ENCODE measurements at places on chromosomes 12 and 14. TPM values are rescaled to one million over a fixed set of nuclear protein-coding genes. Genes with fewer than 3 reads are reported as not detected.

GRCh38 chr12:100267603-100268281 is 765 bp downstream of the SCYL2 start:
- DNase-seq = no peak
- H3K36me3 ChIP-seq = peaks cover 2% of the 10 kb centered on the region
- peak overlapping the region; percentile 76 for H3K27ac ChIP-seq
- peak overlapping the region; percentile 91 for H3K4me3 ChIP-seq

GRCh38 chr14:30312214-30312613 is 246.7 kb upstream of the G2E3 start:
- H3K27me3 ChIP-seq = no peaks in the 10 kb centered on the region
- no peak overlapping the region for H3K4me3 ChIP-seq
- no peaks in the 10 kb centered on the region for H3K4me1 ChIP-seq
- no peak overlapping the region for H3K27ac ChIP-seq
- no peaks in the 10 kb centered on the region for H3K36me3 ChIP-seq

DNA sequence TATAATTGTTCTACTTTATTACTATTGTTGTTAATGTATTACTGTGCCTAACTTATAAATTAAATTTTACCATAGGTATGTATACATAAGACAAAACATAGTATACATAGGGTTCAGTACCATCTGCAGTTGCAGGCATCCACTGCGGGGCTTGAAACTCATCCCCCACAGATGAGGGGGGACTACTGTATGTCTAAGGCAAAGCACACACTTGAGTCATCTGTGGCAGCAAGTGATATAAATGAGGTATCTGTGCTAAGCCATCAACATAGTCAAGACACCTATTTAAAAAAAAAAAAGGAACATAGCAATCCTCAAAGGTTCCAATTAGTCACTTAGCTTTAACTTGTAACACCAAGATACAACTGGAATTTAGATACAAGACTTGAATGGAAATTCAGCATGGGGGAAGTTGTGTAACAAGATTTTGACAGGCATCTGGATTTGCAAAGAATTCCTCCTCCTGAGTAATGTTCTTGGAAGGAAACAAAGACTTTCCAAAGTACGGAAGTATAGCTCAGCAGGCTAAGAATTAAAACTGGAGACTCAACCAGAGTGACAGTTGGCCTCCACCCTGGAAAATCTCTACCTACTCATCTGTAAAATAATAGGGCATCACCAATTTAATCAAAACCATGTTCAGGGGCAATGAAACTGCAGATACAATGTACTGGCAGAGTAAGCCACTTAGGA is 14.9 kb downstream of the DCAF5 start:
- no peak overlapping the region for H3K4me3 ChIP-seq
- H3K4me1 ChIP-seq = peaks cover 9% of the 10 kb centered on the region

DNA sequence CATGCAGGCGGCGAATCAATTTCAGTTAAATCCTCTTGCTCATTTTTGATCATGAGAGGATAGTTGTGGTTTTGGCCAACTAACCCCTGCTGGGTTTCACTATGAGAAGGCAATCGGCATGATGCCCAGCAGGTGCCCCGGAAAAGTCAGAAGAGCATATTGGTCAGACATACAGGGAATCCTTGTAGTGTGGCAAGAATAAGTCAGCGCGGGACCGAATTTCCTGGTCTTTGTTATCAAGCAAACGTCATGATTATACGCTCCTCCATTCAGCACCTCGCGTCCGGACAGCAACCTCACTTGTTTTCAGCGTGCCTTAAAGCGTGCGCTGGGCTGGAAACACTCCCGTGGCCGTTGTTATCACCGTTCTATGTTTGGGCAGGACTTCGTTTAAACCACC is 1.8 kb downstream of the TBC1D30 start:
- H3K4me1 ChIP-seq = no peaks in the 10 kb centered on the region
- H3K27me3 ChIP-seq = no peaks in the 10 kb centered on the region
- no peak for DNase-seq
- no peak overlapping the region for H3K4me3 ChIP-seq
- H3K27ac ChIP-seq = no peak overlapping the region

GRCh38 chr12:70671698-70672097 is 34.5 kb upstream of the PTPRB start:
- no peak overlapping the region for H3K27ac ChIP-seq
- no peaks in the 10 kb centered on the region for H3K4me1 ChIP-seq
- DNase-seq = no peak
- no peaks in the 10 kb centered on the region for H3K27me3 ChIP-seq

DNA sequence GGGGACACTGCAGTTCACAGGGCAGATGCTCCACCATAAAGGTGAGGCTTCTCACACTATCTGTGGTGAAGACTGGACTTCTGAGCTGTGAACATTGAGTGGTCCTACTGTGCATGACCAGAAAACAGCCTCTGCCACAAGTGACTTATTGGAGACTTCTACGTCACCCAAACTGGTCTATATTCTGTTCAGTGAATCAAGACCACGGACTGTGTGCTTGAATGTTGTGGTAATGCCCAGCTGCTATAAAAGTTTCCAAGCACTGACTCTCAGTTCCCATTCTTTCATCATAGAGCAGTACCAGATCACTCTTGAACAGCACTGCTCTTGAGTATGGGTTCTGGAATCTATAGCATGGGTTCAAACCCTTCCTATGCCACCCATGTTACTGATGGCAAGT is 4.8 kb upstream of the PLEK2 start:
- no peaks in the 10 kb centered on the region for H3K36me3 ChIP-seq
- DNase-seq = no peak
- no peaks in the 10 kb centered on the region for H3K27me3 ChIP-seq
- no peaks in the 10 kb centered on the region for H3K4me1 ChIP-seq
- no peak overlapping the region for H3K4me3 ChIP-seq
- no peak overlapping the region for H3K27ac ChIP-seq

DNA sequence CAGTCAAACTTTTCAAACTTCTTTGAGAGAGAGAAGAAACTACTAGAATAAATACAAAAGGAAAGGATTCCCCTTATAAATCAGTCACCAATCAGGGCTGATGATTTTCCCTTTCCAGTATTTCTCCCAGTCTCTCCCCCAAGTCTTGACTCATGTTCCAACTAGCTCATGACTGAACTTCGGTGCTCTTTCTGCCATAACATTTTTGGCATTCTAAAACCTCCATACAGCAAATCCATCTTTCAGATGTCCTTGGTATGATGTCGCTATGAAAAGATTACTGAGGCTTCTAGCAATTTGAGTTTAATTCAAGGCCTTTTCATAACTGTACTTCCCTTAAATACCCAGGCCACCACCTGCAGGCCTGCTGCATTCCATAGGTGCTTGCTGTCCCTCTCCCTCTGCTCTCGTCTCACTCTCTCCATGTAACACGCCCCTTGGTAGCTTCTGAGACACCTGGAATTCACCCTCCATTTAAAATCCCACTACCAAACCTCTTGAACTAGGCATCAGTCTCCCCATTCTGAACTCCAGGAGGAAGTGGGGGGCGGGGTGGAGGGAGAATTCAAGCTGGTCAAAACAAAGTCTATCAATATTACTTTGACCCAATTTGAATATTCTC is 2.4 kb downstream of the PRKD1 start:
- H3K4me3 ChIP-seq = peak overlapping the region; percentile 87
- peak overlapping the region; percentile 23 for H3K27ac ChIP-seq
- H3K4me1 ChIP-seq = peaks cover 19% of the 10 kb centered on the region
- H3K36me3 ChIP-seq = no peaks in the 10 kb centered on the region

GRCh38 chr14:43479596-43480195 is 1027.4 kb downstream of the FSCB start:
- no peaks in the 10 kb centered on the region for H3K27me3 ChIP-seq
- no peaks in the 10 kb centered on the region for H3K4me1 ChIP-seq
- no peaks in the 10 kb centered on the region for H3K36me3 ChIP-seq
- DNase-seq = no peak
- H3K4me3 ChIP-seq = no peak overlapping the region

Gene SCN8A
- total RNA-seq = 8.6 TPM

Gene KLRG1
- 0.69 TPM for total RNA-seq

Gene GPR135
- total RNA-seq = 3.1 TPM

Gene VRTN
- not detected for total RNA-seq

Gene HOXC12
- total RNA-seq = 5.1 TPM

Gene ANO6
- 120 TPM for total RNA-seq

Gene NFE2
- 0.26 TPM for total RNA-seq

Measured in Panc1 (cell line).